ENCODE measurements at places on chromosomes 2 and 18.

GRCh38 chr2:46445556-46445955 lies 33.8 kb upstream of the TMEM247 start:
- DNase-seq = no peak

DNA sequence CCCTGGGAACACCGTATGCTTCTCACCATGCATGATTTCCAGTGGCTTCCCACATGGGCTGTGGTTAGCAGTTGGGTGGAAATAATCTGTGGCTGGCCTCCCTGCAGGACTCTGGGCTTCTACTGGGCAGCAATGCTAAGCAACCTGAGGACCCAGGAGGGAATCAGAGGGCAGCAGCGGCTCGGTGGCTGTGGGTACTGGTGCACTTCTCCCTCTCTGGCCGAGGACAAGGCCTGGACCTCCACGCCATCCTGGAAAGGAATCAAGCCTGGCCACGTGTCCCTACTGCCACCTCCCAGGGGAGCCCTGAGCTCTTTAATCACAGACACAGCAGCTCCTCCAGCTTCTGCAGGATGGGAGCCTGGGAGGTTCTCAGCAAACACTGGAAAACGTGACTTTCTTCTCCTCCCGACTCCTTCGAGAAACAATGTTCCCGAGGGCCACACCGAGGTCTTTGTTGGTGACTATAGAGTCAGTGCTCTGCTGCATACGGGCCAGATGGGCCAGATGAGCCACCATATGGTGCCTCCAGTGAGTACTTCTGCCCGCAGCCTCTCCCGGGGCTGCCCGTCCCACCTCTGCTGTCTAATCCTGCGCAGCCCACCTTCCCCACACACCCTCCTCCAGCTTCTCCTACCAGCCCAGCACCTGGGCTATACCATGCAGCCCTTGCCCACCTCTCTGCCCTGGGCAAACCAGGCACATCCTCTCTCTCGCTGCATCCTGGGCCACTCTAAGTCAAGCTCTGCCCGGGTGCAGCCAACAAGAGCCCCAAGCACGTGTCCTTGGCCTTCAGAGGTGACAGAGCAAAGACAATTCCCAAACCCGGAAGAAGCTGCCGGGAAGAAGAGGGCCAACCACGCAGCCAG lies 42.8 kb upstream of the OTOS start:
- no peak for DNase-seq

DNA sequence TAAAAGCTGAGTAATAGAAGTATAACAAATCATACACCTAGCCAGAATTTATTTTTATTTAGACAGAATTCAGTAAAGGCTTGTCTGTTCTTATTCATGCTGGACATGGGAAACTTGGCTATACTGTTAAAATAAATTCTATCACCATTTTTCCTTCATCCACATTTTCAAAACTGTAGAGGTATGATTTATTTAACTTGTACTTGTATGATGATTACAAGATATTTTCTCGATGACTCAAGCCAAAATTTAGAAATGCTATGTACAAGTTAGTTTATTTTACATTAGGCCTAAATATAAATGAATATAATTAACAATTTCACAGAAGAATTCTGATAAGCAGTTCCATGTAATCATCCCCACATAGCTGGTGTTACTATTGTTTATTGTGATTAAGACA lies 194.8 kb upstream of the DOK6 start:
- DNase-seq = no peak

- no peak for DNase-seq
Observed at GRCh38 chr18:4842751-4843150, 354.3 kb downstream of the AKAIN1 start.

GRCh38 chr2:70922235-70923234 lies 13.2 kb upstream of the ATP6V1B1 start:
- no peak for DNase-seq

GRCh38 chr2:16911746-16912145 lies 246.1 kb upstream of the CYRIA start:
- DNase-seq = no peak

GRCh38 chr18:5942591-5942990 lies 47.3 kb upstream of the TMEM200C start:
- no peak for DNase-seq

DNA sequence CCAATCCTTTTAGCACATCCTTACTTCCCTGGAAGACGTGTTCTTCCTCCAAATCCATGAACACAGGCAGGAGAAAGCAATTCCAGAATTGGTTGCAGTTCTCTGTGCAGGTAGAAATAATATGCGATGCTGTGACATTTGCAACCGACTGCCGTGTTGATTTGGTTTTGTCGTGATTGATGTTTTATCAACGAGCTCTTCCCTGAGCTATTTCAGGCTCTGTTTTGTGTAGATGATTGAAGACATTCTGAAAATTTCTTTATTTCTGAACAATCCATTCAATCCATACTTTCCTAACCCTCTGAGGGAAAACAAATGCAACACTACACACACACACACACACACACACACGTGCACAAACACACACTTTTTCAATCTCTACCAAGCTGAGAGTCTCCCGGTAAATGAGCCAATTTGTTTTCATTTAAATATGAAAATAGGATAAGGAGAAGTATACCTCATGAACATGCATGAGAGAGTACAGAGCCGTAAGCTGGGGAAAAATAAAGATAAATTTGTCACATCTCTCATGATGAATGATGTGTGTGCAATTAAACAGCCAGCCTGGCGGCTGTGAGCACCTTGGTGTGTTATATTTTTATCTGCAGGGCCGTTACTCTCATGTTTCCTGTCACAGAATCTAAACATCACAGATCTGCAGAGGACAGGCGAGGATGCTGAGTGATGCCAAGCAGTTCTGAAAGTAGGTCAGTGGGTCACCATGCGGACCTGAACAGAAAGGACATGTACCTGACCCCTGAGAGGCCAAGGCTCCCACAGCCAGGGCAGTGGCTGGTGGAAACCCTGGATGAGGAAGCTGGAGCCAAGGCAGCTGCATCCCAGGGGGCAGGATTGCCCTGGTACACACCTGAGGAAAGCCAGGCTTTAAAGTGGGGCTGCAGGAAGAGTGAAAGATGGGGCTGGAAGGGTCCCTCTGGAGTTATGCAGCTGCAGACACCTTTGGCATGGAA lies 64.8 kb downstream of the PDCL3 start:
- no peak for DNase-seq

DNA sequence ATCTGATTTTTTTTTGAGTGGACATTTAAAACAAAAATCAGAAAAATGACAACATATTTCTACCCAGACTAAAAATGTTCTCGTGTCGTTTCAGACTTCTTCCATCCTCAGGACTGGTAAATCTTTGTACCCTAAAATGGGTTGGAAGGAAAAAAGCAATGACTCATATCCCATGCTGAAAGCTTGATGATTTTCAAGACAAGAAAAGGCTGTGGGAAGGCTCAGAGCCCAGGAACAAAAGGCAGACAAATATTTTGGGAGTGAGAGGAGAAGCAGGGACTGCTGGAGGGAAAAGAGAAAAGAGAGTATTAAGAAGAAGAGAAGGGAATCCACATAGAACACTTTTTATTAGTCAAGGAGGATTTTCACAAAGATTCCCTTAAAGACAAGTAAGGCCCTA lies 77.1 kb upstream of the CTAGE1 start:
- DNase-seq = peak; percentile 29
